ENCODE measurements at places on chromosomes 2 and 18.

DNA sequence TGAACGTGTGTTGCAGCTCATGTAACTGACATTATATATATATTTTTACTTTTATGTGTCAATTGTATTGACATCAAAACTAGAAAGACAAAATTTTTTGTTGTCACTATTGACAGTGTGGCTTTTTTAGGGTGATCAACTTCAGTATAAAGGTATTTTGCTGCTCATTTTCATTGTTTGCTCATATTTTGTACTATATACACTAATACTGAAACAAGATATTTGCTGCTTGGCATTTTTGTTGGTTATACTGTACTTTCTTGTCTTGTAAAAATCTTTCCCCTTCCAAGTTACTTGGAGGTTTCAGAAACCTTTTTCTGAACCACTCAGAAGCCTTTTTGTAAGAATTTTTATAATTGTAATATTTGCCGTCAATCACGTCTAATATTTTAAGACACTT is 16.5 kb downstream of the AFTPH start:
- DNase-seq, result no peak

- no peak for DNase-seq
Observed at GRCh38 chr2:200451511-200451910, 58.4 kb downstream of the KCTD18 start.

DNA sequence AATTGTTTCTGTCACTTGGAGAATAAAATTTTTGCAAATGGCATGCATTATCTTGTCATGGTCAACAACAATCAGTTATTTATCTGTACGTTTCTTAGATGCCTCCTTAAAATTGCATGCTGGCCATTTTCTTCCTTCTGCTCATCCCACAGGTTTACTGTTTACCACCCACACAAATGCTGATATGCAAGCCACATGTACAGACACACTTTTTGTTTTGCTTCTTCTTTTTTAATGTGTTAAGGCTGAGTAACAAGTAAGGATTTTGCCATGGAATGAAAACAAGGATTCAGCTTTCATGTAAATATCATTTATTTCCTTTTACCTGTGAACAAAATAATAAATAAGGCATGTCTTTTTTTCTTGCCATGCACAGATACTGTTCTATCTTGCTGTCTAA is 1077.1 kb upstream of the ZEB2 start:
- DNase-seq, result no peak

DNA sequence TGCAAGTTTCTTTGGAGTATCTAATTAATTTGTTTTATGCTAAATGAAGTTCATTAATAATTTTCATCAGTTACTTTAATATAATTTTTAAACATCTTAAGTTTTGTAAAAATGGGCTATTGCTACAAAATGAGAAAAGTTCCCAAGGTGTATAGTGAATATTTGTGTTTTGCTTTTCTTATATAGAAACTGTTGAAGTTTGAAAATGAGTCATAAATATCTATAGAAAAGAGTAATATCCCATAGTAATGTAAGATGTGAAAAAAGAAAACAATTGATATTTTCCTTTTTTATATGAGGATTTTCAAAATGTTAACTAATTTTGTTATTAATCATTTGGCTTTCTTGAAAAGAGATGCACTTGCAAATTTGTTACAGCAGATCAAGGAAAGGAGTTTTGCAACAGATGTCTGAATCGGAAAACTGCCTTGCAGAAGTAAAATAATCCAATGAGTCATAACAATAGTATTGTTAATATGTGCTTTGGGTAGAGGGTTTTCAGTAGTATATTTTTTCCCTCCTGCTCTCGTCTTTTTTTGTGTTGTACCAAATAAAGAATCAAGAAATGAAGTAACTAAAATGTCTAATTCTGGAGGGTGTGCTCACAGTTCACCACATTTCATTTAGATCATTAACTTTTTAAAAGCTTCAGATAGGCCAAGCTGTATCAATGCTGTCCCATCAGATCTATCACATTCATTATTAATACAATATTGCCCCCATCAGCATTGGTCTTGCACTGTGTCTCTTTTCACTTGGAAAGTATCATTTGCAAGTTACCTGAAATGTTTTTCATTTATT is 15.5 kb downstream of the DUSP19 start:
- no peak for DNase-seq

Measured in esophagus squamous epithelium (tissue), 5 donors.